ENCODE measurements at places on chromosomes 16 and 17.

DNA sequence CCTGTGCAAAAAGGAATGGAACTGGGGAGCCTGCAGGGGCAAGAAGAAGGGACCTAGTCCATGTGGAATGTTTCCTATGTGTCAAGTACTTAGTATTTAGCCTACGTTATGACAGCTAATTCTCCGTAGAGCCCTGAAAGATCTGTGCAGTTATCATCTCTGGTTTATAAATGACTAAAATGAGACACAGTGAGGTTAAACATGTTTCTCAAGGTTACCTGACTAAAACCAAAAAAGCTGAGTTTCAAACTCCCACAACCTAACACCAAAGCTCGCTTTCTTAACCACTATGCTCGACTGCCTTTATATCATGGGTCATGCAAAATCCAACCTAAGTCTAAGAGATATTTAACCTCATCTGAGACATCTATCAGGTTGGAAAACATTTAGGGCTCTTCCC lies 53.3 kb upstream of the CCL2 start:
- DNase-seq: no peak

GRCh38 chr17:60386147-60387058 lies 5.5 kb downstream of the USP32 start:
- DNase-seq: no peak

GRCh38 chr16:56988161-56988947 lies 1.0 kb upstream of the NLRC5 start:
- no peak for DNase-seq

GRCh38 chr17:50117202-50118051 lies 12.5 kb downstream of the SAMD14 start:
- peak; percentile 32 for DNase-seq

GRCh38 chr16:2204416-2205103 lies 694 bp upstream of the MLST8 start:
- no peak for DNase-seq

- DNase-seq: no peak
These were observed 842.1 kb downstream of the KCNJ2 start for GRCh38 chr17:71011391-71011790.

DNA sequence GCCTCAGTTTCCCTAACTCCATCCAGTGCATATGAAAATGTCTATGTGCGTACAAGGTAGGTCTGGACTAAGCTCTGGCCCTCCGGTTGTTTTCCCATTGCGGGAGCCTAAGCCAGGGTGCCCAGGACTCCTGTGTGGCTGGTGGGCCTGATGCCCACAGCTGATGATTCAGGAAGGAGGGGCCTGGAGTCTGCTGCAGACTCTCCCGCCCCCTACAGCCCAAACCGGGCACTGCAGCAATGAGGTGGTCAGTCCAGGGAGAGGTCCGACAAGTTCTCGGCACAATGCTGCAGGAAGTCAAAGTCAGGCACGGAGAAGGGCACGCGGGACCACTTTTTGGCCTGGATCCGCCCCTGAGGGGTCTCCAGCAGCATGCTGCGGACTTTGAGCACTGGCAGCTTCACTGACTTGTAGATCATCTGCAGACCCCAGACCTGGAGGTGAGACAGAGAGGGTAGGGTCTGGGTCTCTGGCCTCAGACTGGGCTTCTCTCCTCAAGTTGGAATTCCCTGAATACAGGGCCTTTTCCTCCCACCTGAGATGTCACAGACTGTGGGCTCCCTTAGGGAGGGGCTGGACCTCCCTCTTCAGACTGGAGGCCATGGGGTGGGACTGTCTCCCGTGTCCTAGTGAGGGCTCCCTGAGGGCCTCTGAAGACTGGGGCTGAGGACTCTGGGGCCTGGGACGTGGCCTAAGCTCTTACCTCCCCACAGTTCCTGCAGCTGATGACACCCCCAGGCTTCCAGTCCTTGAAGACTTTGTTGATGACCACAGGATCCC lies 3.4 kb upstream of the ZNF385C start:
- peak; percentile 40 for DNase-seq

- no peak for DNase-seq
These were observed 94.8 kb upstream of the DNAH9 start for GRCh38 chr17:11503308-11504035.

GRCh38 chr16:49750341-49751000 lies 105.4 kb downstream of the ZNF423 start:
- DNase-seq: no peak

GRCh38 chr17:76449126-76449525 lies 3.8 kb downstream of the UBE2O start:
- DNase-seq: no peak

- no peak for DNase-seq
These were observed 30.4 kb upstream of the PITPNA start for GRCh38 chr17:1592751-1593629.

- no peak for DNase-seq
These were observed 146.6 kb downstream of the USP22 start for GRCh38 chr17:20896153-20896649.

DNA sequence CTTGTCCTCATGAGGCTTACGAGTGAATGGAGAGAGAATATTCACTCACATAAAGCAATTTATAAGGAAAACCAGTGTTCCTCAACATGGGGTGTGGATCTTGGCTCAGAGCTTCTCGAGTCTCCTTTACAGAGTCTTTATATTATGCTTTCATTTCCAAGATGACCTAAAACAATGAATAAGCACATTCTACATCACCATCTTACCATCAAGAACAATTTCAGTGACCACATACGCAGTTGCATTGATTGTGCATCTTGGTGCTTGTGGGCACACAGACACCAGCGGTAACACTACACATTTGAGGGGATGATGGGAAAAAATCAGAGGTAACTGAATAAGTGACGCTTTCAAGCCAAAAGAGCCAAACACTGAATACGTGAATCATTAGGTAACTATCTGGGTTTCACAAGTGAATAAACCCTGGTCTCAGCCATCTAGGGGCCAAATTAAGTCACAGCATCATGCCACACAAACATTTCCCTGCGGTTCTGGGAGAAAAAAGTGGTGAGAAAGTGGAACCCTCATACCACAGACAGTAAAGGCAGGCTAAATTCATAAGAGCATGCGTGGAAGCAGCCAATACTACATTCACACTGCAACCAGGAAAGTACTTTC lies 9.4 kb downstream of the CWC25 start:
- no peak for DNase-seq

- no peak for DNase-seq
These were observed 161.7 kb upstream of the SOX9 start for GRCh38 chr17:71959154-71959553.

DNA sequence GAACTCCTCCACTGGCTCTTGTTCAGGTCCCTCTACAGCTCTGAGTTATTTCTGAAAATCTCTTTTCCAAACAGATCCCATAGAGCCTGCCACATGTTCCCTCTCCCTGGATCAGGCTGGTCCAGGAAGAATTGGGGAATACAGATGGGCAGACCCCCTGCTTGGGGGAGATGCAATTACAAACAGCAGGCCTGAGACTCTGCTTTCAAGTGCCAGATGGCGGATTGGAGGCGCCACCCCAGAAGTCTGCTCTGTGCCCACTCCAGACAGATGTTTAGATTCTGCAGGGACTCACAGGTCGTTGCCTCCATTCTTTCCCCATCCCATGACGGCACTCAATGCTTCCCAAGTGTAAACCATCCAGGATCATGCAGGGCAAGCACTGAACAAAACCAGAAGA lies 316.6 kb downstream of the SLC39A11 start:
- no peak for DNase-seq

DNA sequence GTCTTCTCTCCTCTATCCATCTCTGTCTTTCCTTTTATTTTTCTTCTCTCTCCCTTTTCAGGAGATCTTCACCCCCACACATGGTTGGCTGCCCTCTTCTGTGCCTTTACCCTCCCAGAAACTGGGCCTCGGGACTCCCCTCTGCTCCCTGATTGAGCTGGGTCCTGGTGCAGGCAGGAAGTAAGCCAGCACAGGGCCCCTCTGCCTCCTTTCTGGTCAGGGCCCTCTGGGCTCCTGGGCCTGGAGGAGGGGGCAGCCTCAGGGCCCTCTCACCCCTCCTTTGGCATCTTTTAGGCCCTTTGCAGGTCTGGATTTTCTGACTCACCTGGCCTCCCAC lies 21.1 kb upstream of the TAC4 start:
- DNase-seq: no peak

GRCh38 chr17:63426917-63427308 lies 19.2 kb downstream of the CYB561 start:
- DNase-seq: no peak

DNA sequence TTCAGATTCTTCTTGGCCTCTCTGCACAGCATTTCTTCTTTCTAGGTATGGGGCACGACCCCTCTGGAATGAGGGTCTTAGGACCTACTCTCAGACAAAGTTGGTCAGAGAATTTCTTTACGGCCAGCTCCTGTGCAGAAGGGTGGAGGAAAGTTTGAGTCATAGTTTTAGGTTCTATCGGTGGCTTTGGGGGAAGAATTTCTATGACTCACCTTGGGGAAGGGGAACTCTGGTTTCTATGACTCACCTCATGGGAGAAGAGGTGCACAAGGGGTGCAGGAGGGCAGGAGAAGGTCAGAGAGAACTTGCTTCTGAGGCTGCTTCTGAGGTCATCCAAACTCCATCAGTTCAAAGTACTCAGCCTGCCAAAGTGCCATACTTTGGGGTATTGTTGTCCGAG lies 2.5 kb upstream of the ABCC12 start:
- no peak for DNase-seq

DNA sequence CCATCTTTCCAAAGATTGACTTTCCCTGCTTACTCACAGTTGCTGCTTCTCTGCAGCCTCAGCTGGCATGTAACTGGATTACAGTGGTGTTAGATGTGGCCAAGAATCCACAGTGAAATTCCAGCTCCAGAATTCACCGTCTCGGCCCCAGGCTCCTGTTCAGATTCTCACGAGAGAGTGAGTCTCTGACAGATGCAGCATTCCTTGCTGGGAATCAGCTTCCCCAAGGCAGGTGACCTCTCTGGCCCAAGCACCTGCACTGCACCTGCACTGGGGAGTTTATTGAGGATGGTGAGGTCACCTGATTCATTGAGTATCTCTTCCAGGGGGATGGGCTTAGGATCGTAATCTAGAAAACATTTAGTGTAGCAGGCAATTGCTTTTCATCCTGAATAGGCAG lies 600.5 kb upstream of the RBFOX1 start:
- DNase-seq: no peak

DNA sequence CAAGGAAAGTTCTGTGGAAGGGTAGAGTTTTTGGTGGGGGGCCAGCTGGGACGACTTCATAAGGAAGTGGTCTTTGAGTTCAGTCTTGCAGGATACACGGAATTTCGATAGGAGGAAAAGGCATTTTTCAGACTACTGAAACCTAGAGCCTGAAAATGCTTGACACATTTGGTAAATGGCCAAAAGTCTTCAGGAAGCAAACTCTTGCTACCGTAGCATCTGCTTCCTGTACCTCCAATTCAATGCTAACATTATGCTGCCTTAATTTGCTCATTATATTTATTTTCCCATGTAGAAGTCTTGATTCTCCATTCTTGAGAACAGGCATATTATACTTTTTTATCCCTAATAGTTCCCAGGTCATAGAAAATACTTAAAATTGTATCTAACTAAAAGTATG lies 129.3 kb upstream of the MED13 start:
- no peak for DNase-seq

DNA sequence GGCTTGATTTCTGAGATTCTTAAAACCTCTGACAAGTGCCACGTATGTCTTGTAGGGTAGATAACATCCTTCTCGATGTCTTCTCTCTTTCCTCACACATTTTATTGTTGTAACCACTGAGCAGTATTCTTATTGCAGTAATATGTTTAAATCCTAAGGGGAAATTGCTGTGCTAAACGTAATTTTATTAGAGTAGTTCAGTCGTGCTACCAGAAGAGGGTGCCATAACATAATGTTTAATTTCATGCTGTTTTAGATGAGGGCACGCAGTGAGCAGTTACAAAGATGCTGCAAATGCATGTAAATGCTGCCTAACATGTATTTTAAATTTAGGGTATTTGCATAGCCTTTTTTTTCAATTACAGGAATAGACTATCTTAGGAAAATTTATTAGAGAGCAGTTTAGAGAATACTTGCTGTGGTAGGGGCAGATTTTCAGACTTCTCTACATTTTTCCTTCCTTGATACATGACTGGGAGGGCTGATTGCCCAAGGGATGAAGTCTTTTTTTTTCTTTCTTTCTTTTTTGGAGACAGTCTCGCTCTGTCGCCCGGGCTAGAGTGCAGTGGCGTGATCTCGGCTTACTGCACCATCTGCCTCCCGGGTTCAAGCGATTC lies 51.7 kb downstream of the GAN start:
- DNase-seq: no peak

DNA sequence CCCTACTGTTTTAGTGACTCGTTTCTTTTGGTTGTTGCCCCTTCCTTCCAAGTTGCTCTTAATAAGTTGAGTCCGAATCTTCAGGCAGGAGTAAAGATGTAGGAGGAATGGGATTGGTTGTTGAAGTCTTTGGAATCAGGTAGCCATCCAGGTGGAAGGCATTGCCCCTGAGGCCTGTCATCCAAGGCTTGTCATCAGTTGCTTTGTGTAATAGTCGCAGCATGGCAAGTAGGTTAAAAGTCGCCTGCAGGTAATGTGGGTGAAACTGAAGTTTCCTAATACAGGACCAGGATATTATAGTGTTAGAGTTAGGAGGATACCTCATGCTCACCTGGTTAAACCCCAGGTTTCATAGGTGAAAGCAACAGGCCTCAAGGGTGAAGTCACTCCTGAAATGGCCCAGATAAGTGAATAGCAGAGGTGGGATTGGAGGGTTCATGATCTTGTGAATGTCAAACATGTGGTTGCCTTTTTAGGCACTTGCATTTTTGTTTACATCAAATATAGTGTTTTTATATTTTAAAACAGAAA lies 934 bp downstream of the PCTP start:
- DNase-seq: no peak

DNA sequence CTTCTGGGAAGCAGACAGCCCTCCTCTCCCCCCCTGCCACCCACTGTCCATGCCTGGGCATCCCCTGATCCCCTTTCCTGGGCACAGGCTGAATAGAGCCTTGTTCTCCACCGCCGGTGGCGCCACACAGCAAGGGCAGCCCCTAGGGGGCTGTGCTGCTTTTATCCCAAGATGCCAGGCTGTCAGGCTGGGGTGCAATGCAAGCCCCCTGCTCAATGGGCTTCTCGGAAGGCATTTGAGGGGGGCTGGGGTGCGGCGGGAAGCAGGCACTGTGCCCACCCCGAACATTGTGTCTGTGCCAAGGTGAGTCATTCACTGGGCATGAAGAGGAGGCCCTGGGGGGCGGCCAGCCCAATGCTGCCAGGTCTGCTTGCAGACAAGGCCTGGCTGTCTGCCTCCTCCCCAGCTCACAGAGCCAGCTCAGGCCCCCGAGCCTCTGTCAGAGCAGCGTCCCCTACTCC lies 1.5 kb upstream of the GFAP start:
- no peak for DNase-seq
